ENCODE measurements at places on chromosomes 5 and 9.
A peak's percentile ranks its signal among the peaks of the same experiment; 100 is the strongest.

DNA sequence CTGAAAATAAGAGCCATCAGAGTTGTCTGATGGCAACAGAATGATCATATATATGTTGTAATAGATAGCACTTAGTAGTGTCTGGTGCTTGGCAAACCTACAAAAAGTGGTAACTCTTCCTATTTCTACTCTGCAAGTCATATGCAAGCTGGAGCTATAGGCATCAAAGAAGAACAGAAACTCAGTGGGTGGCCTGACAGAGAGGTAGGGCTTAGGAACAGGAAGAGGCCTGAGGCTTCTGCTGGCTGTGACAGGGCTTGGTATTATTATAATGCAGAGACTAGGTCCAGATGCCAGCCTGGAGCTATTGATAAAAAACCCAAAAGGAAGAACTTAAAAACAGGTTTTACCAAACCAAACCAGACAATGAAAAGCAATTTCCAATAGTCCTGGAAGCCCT lies 4.4 kb upstream of the DIAPH1 start:
- DNase-seq, result peak; percentile 31

- DNase-seq, result no peak
These were observed 40.7 kb downstream of the UGCG start for GRCh38 chr9:111937301-111937700.

DNA sequence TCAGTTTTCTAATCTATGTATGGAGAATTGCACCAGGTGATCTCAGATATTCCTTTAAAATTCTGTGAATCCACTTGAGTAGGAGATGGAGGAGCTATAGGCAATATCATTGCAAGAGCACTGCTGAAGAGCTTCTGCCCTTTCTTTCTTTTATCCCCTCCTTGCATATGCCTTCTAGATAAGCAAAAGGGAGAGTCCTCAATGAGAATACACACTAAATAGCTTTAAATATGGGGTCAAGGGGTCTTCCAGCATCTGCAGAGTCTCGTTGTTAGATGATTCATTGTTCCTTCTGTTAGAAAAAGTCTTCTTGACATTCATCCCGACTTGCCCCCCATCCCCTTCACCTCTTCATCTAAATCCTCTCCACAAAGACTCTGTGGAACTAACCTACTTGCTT lies 156.1 kb downstream of the PIK3R1 start:
- no peak for DNase-seq

GRCh38 chr5:78102500-78102899 lies 192.0 kb downstream of the AP3B1 start:
- DNase-seq, result no peak

DNA sequence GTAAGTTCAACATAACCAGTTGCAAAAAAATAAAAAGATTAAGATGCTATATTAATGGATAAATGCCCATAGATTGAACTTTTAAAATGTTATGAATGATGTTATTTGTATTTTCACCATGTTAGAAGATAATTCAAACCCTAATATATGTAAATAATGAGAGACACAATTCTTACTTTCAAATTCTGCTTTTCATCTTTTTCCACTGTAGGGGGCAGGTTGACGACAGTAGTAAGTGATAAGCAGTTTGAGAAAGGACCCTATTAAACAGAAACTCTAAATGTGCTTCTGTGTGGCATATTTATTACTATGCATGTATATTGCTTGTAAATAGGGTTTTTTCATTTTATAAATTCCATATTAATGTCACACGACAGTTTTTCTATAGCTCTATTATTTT lies 591.1 kb downstream of the SEMA5A start:
- DNase-seq, result no peak

- DNase-seq, result no peak
These were observed 330.8 kb downstream of the DTWD2 start for GRCh38 chr5:118657576-118657975.

GRCh38 chr9:109251080-109251775 lies 69.6 kb downstream of the EPB41L4B start:
- no peak for DNase-seq

GRCh38 chr5:79971156-79971555 lies 19.9 kb downstream of the MTX3 start:
- DNase-seq, result no peak

GRCh38 chr9:133917375-133917774 lies 74.7 kb downstream of the VAV2 start:
- DNase-seq, result no peak

GRCh38 chr5:68269820-68270219 lies 54.3 kb downstream of the PIK3R1 start:
- DNase-seq, result no peak

DNA sequence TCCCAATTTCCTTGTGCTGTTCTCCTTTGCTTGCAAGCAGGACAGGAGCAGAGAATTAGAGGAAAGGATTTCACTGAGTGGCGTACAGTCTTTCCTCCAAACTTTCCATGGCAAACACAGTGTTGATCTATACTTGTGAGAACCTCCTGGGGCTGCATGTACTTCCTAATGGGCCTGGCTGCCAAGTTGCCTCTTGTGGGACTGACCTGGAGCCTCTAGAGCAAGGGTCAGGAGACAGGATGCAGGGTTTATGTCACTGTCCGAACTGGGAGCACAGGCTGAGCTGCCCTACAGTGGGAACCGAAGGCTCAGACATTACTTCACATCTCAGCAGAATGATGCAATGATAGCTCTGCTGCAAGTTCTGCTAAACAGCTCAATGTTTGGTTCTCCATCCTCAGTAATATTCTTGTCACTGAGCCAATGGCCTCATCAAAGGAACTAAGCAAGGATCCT lies 102.3 kb downstream of the ENC1 start:
- DNase-seq, result peak; percentile 36

GRCh38 chr5:67696446-67696845 lies 499.8 kb upstream of the CD180 start:
- DNase-seq, result no peak

DNA sequence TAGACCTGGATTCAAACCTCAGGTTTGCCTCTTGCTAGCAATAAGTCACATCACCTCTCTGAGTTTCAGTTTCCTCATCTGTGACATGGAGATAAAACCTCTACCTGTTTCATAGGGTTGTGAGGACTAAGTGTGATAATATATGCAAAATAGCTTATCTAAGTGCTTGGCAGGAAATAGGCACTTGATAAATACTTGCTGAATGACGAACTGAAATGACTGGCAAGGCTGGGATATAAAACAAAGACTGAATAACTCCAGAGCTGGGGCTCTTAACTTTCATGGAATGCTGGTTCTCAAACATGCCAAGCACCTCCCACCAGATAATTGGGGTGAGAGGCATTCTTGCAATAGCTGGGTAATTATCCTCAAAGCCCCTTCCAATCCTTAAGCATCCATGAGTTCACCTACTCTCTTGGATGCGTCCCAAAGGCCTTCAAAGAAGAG lies 87.6 kb downstream of the ADRB2 start:
- no peak for DNase-seq

- no peak for DNase-seq
These were observed 95.1 kb downstream of the BRINP1 start for GRCh38 chr9:119273984-119274665.

- no peak for DNase-seq
These were observed 46.8 kb upstream of the RNF20 start for GRCh38 chr9:101486693-101487442.

DNA sequence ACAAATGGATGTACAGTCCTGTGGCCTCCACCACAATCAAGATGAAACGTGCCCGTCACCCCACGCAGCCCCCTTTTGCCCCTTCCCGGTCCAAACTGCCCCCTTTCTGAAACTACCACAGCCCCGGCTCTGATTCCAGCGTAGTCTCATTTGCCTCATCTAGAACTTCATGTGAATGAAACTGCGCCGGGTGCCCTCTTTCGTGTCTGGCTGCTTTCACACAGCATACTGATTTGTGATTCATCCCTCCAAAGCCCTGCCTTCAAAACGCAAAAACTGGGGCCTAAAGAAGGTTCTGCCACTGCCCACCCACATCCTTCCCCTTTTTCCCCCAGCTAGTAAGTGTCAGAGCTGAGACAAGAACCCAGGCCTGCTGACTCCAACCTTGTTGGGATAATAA lies 31.5 kb upstream of the NCS1 start:
- peak; percentile 14 for DNase-seq

Data from CD4-positive, alpha-beta T cell treated with Interferon gamma for 1 hour (primary cell).